Small intestine (tissue), 16 donors: ENCODE measurements at places on chromosomes 7 and 10. TPM values are rescaled to one million over a fixed set of nuclear protein-coding genes. Genes with fewer than 3 reads are reported as not detected.

GRCh38 chr7:137371616-137372015 is 28.1 kb upstream of the PTN start:
- H3K36me3 ChIP-seq, result no peaks in the 10 kb centered on the region
- H3K27ac ChIP-seq, result no peak overlapping the region
- no peaks in the 10 kb centered on the region for H3K27me3 ChIP-seq

DNA sequence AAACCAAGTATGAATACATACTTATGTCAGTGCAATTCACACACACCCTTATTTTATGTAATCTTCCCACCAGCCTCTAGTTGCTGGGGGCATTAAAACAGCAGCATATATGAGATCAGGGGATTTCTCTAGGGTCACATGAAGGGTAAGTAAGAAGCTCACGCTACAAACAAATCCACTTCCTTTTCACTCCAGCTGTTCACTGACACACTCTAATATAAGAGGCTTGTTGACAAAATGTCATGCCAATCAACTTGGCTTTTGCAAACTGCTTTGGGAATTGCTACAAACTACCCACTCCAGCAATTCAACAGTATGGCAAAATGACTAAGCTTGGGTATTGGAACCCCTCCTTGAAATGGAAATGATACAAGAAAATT is 10.3 kb downstream of the FAM3C start:
- no peak overlapping the region for H3K4me3 ChIP-seq
- peaks cover 3% of the 10 kb centered on the region for H3K36me3 ChIP-seq
- H3K4me1 ChIP-seq, result peaks cover 9% of the 10 kb centered on the region
- peak; percentile 32 for DNase-seq

DNA sequence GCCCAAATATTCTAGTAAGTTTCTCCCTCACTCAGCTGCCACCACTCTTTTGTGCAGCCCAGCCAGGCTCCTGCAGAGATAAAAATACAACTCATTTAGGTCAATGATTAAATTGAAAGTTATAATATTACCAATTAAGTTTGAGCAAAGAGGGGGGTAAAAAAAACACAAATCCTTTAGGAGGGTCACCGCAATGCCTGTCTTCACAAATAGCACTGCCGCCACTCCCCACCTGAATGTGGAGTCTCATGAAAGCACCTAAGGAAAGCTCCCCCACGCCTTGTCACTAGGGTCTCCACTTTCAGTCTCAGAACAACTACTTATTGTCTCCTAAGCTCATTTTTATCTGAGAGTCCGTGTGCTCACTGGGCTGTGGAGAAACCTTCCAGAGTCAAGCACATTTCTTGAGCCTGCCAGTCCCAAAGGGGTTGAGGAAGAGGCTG is 148.7 kb downstream of the FGFR2 start:
- H3K36me3 ChIP-seq, result no peaks in the 10 kb centered on the region
- no peak overlapping the region for H3K4me3 ChIP-seq
- no peaks in the 10 kb centered on the region for H3K27me3 ChIP-seq
- H3K27ac ChIP-seq, result no peak overlapping the region
- peak; percentile 60 for DNase-seq

DNA sequence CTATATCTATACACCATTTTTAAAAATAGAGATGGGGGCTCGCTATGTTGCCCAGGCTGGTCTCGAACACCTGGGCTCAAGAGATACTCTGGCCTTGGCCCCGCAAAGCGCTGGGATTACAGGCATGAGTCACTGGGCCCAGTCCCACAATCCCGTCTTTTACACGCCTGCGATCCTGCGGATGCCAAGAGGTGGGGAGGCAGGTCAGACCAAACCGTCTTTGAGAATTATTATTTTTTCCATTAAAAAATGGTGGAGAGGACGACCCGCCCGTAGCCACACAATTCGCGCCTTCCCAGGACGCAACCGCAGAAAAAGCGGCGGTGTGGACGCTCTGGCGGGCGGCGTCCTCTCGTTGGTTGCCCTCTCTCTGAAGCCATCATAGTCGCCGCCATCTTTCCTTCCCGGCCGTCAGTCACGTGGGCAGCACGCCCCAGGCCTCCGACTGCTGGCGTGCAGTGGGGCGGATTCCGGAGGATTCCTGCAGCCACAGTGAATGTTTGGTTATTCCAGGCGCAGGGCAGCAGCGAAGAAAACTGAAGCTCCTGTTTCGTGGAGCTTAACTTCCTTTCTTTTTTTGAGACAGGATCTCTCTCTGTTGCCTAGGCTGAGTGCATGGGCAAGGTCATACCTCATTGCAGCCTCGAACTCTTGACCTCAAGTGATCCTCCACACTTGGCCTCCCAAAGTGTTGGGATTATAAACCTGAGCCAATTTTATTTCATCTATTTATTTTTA is 9.9 kb upstream of the EPHB4 start:
- peak overlapping the region; percentile 50 for H3K4me3 ChIP-seq
- H3K4me1 ChIP-seq, result peaks cover 19% of the 10 kb centered on the region
- no peaks in the 10 kb centered on the region for H3K36me3 ChIP-seq
- H3K27ac ChIP-seq, result peak overlapping the region; percentile 89
- H3K27me3 ChIP-seq, result no peaks in the 10 kb centered on the region

GRCh38 chr7:27560706-27561235 is 101.9 kb downstream of the HIBADH start:
- H3K36me3 ChIP-seq, result no peaks in the 10 kb centered on the region
- no peak overlapping the region for H3K27ac ChIP-seq
- no peak overlapping the region for H3K4me3 ChIP-seq
- H3K4me1 ChIP-seq, result no peaks in the 10 kb centered on the region
- no peak for DNase-seq
- no peaks in the 10 kb centered on the region for H3K27me3 ChIP-seq

DNA sequence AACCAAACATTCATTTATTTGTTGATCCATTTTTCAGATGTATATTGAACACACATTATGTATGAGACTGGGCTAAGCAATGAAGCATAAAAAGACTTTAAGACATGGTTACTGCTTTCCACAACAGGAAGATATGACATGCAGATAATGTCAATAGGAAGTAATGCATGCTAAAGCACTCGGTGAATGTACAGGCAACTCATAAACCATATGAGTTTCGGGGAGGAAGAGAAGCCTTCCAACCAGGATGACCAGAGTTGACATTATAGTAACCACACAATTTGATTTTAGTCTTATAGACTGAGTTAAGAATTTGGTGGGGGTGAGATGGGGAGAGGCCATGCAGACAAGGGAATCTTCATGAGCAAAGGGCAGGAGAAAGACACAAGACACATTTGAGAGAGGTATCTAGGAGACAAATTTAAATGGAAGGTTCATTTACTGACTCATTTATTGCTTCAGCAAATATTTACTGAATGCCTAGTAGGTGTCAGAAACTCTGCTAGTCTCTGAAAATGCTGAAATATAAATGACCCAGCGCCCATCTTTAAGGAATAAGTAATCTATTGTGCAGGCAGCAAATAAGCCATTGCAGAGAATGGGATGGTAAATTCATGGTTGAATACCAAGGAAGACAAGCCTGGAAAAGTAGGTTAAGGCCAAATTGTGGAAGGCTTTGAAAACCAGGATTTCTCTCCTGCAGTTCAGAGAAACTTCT is 19.0 kb upstream of the SLK start:
- no peak overlapping the region for H3K27ac ChIP-seq
- no peak for DNase-seq
- no peaks in the 10 kb centered on the region for H3K27me3 ChIP-seq
- H3K4me1 ChIP-seq, result no peaks in the 10 kb centered on the region
- H3K4me3 ChIP-seq, result no peak overlapping the region
- no peaks in the 10 kb centered on the region for H3K36me3 ChIP-seq

DNA sequence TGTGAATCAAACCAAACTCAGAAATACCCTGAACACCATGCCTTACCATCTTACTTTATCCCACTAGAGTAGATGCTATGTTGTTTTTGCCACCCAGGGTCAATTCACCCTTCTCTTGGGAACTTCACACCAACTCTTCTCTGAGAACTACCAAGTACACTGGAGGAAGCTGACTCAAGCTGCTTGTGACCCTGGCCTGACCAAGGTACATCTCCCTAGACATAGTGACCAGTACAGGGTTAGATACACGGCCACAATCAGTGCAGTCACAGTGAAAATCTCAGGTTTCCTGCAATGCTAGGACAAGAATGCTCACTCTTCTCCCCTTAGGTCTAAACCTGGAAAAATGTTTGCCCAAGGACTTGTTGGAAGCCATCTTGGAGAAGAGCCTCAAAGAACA is 31.8 kb downstream of the EZH2 start:
- H3K27ac ChIP-seq, result no peak overlapping the region
- no peaks in the 10 kb centered on the region for H3K27me3 ChIP-seq
- no peak overlapping the region for H3K4me3 ChIP-seq
- no peaks in the 10 kb centered on the region for H3K36me3 ChIP-seq
- no peaks in the 10 kb centered on the region for H3K4me1 ChIP-seq

The GRM3 gene
- not detected for polyA plus RNA-seq

The UCN3 gene
- polyA plus RNA-seq, result 3.8 TPM

GRCh38 chr10:125010362-125010761 is 68.4 kb downstream of the ZRANB1 start:
- no peak overlapping the region for H3K4me3 ChIP-seq
- no peaks in the 10 kb centered on the region for H3K27me3 ChIP-seq
- no peak for DNase-seq
- no peak overlapping the region for H3K27ac ChIP-seq
- no peaks in the 10 kb centered on the region for H3K4me1 ChIP-seq

GRCh38 chr7:19139706-19140327 is 5.4 kb downstream of the FERD3L start:
- no peaks in the 10 kb centered on the region for H3K4me1 ChIP-seq
- DNase-seq, result no peak
- peaks cover 7% of the 10 kb centered on the region for H3K27me3 ChIP-seq
- no peak overlapping the region for H3K27ac ChIP-seq

The PTPRZ1 gene
- not detected for polyA plus RNA-seq

GRCh38 chr7:151046603-151047573 is 1.4 kb upstream of the ASIC3 start:
- no peak for DNase-seq
- H3K4me3 ChIP-seq, result no peak overlapping the region
- peaks cover 16% of the 10 kb centered on the region for H3K27me3 ChIP-seq
- no peak overlapping the region for H3K27ac ChIP-seq

DNA sequence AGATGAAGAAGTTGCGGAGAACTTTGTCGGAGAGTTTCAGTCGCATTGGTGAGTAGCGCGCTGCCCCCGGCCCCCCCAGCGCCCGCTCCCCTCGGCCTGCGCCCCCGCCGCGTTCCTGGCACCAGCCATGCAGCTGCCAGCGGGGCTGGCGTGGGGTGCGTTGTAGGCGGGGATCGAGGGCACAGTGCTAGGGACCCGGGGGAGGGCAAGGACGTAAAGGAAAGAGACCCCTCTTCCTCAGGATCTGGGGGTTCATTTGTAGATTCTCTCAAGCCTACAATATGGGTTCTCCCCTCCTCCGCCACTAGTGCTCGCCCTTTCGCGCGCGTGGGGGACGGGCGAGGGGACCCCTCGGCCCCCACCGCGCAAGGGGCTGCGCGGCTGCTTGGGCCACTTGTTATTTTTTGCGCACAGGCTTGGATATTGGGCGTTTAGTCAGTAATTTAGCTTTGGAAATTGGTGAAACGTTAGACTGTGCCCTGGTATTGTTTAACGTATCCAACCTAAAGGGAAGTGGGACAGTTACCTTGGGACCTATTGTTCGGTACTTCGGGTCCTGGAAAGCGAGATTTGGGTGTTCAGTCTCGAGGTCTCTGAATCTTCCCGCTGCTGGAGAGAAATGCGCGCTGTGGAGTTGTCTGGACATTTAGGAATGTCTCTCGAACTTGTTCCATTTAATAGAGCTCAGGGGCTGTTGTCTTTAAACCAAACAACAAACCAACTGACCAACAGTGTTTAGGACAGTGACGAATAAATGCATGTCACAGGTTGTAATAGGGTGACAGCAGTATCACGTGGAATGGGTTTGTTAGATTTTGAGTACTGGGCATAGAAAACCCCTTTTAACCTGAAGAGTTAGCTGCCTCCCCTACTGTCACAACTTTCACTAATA is 796 bp downstream of the CDK14 start:
- peak overlapping the region; percentile 67 for H3K4me3 ChIP-seq
- no peak overlapping the region for H3K27ac ChIP-seq
- H3K27me3 ChIP-seq, result no peaks in the 10 kb centered on the region
- DNase-seq, result peak; percentile 45
- no peaks in the 10 kb centered on the region for H3K4me1 ChIP-seq
- no peaks in the 10 kb centered on the region for H3K36me3 ChIP-seq

GRCh38 chr7:39407137-39407536 is 159.1 kb upstream of the YAE1 start:
- no peaks in the 10 kb centered on the region for H3K27me3 ChIP-seq
- no peak overlapping the region for H3K27ac ChIP-seq
- no peak for DNase-seq
- H3K36me3 ChIP-seq, result no peaks in the 10 kb centered on the region
- H3K4me1 ChIP-seq, result no peaks in the 10 kb centered on the region
- no peak overlapping the region for H3K4me3 ChIP-seq

- no peaks in the 10 kb centered on the region for H3K4me1 ChIP-seq
- H3K27me3 ChIP-seq, result no peaks in the 10 kb centered on the region
- H3K4me3 ChIP-seq, result no peak overlapping the region
Observed at GRCh38 chr10:98353170-98353569, 61.8 kb downstream of the PYROXD2 start.

The ELN gene
- polyA plus RNA-seq, result 1.3 TPM

DNA sequence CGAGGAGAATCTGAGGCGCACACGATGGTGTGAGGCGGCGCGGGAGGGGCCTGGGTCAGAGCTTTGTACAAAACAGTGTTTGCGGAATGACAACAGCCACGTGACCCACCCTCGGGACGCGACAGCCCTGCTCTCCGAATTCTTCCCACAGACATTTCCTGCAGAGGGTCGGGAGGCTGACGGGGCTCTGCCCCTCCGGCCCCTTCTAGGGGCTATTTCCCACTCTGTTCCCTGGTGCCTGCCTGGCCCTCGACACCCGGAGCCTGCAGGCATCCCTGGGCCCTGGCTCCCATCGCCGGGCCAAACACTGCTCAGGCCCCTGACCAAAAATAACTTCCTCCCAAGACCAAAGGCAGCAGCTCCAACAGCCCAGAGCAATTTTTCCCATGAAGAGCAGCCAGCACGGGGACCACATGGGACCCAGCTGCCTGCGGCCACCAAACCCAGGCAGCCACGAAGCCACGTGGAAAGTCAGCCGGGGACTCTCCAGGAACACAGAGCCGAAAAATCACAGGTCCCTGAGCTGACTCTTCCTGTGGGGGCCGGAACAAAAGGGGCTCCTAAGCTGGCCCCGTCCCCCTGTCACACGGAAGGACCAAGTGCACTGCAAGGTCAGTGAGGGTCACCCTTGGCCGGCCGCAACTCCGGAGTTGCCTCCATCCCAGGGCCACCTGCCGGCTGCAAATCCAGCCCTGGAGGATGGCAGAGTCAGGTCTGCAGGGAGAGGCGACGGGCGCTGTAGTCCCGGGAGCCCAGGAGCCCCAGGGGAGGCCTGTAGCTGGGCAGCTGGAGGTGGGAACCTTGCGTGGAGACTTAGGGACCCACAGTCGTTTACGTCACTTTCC is 42.0 kb downstream of the PAPOLB start:
- H3K27ac ChIP-seq, result no peak overlapping the region
- no peaks in the 10 kb centered on the region for H3K4me1 ChIP-seq
- no peaks in the 10 kb centered on the region for H3K36me3 ChIP-seq
- no peak overlapping the region for H3K4me3 ChIP-seq

The OR2A42 gene
- 0.68 TPM for polyA plus RNA-seq

The COPS6 gene
- 92.0 TPM for polyA plus RNA-seq

- no peak overlapping the region for H3K27ac ChIP-seq
- H3K36me3 ChIP-seq, result peaks cover 5% of the 10 kb centered on the region
- peaks cover 3% of the 10 kb centered on the region for H3K4me1 ChIP-seq
- DNase-seq, result no peak
- H3K4me3 ChIP-seq, result no peak overlapping the region
Observed at GRCh38 chr7:26185131-26185843, 15.3 kb downstream of the HNRNPA2B1 start.

The LRRC4 gene
- 0.67 TPM for polyA plus RNA-seq

GRCh38 chr7:78333530-78334425 is 535.2 kb downstream of the PHTF2 start:
- no peak overlapping the region for H3K4me3 ChIP-seq
- no peaks in the 10 kb centered on the region for H3K36me3 ChIP-seq
- no peaks in the 10 kb centered on the region for H3K4me1 ChIP-seq
